ENCODE measurements at places on chromosomes 16 and 17.

GRCh38 chr16:57539072-57539796 lies 2.9 kb upstream of the CCDC102A start:
- no peak for DNase-seq

GRCh38 chr16:75074920-75075687 lies 41.5 kb downstream of the LDHD start:
- no peak for DNase-seq

- DNase-seq = no peak
Observed at GRCh38 chr17:13917634-13918033, 151.7 kb upstream of the COX10 start.

DNA sequence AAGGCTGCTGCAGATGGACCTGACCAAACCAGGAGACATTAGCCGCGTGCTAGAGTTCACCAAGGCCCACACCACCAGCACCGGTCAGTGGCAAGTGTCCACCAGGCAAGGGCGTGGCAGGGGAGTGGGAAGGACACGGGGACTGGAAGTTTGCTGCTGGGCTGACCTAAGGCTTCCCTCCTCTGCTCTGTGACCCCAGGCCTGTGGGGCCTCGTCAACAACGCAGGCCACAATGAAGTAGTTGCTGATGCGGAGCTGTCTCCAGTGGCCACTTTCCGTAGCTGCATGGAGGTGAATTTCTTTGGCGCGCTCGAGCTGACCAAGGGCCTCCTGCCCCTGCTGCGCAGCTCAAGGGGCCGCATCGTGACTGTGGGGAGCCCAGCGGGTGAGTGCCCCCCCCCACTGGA lies 4.8 kb downstream of the HSD11B2 start:
- no peak for DNase-seq

DNA sequence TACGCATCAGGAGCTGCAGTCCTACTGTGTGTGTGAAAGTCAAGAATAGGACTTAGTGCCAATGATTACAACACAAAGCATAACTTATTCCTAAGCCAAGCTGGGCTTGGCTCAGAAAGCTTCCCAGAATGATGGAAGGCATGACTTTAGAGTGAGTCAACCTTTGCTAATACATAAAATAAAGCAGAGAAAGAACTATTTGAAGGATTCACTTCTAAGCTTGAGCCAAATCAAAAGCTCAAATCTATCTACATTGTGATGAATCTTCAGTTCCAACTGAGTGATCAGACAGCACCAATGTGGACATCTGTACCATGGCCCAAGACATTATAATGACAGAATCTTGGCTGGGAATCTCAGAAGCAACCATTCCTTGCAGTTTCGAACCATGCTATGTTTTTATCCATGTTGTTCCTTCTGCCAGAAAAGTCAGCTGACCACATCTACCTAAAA lies 41.4 kb downstream of the SMG6 start:
- peak; percentile 75 for DNase-seq

- DNase-seq = no peak
Observed at GRCh38 chr16:1030473-1030901, 42.1 kb upstream of the SSTR5 start.

DNA sequence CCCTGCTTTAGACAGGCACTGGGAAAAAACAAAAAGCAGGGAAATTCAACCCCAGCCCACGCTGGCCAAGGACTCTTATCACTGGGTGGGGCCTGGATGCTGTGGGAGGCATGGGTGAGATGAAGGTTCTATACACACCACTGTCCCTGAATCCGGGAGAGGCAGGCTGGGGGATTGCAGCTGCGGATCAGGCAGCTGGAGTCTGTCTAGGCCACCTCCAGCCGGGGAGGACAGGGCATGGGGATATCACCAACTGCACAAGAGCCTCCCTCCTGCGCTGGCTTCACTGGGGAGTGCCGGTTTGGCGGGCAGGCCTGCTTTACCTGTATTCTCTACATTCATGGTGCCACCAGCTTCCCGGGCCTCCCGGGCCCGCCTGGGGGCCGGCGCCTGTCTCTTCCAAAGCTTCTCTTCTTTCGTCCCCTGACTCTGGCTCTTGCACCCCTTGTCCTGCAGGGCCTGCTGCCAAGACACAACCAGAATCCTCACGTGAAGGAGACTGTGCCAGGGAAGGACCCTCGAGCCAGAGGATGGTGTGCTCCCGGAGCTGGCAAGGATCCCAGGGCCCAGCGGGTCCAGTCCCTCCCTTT lies 13.9 kb downstream of the KIFC3 start:
- DNase-seq = no peak
